ENCODE measurements at places on chromosomes 4 and X. TPM values are rescaled to one million over a fixed set of nuclear protein-coding genes. Genes with fewer than 3 reads are reported as not detected.
A peak's percentile ranks its signal among the peaks of the same experiment; 100 is the strongest.

UCP1 gene
- not detected for total RNA-seq

CTBP1 gene
- 180 TPM for total RNA-seq

RBMXL3 gene
- not detected for total RNA-seq

- no peak for DNase-seq
Measured at GRCh38 chrX:109934434-109934833, 68.5 kb upstream of the TMEM164 start.

- DNase-seq, result peak; percentile 34
Measured at GRCh38 chr4:110617646-110618580, 5.0 kb downstream of the PITX2 start.

GRCh38 chr4:111959222-111959621, 186.0 kb upstream of the FAM241A start:
- DNase-seq, result no peak

DNA sequence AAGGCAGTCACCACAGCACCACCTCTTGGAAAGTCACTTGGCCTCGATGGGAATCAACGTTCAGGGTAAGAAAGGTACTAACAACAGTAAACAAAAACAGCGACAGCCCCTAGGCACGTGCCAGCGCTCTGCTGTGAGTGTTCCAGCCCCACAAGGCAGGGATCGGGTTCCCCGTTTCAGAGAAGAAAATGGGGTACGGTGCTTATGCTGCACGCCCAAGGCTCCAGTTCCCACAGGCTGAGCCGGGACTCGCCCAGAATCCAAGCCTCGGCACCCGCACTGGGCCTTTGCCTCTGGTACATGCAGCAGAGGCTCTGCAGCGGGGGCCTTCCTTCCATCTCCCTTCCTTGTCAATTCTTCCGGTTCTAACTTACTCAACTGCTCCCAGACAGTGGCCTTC, 37.3 kb downstream of the WDR1 start:
- DNase-seq, result no peak

- DNase-seq, result no peak
Measured at GRCh38 chr4:123553733-123554637, 157.4 kb downstream of the SPRY1 start.

DNA sequence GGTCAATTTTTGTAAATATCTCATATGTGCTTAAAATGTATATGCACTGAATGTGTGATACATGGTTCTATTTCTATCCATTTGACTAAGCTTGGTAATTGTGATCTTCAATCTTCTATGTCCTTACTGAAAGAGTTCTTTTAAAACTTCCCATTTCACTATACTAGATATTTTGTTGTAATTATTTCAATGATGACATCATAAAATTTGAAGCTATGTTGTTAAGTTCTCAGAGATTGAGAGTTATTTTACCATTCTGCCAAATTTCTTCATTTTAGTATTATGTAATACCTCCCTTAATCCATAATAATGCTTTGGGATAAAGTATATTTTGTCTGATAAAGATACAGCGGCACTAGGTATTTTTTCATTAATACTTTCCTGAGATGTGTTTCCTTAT, 1307.3 kb downstream of the RPA4 start:
- DNase-seq, result no peak

DNA sequence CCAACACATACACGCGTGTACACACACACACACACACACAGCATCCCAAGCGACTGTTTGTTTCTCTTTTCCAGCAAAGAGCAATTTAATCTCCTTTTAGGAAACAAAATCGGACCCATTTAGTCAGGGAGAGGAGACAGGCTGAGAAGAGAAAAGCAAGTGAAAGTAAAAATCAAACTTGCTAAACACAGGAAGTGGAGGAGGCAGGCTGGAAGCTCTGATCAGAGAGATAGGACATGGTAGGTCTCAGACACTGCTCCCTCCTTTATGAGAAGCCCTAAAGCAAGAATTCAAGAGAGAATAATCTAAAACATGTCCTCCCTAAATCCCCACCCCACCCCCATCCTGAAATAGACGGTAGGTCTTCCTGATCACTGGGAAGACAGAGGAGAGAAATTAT, 62.3 kb downstream of the GPC3 start:
- no peak for DNase-seq

DNA sequence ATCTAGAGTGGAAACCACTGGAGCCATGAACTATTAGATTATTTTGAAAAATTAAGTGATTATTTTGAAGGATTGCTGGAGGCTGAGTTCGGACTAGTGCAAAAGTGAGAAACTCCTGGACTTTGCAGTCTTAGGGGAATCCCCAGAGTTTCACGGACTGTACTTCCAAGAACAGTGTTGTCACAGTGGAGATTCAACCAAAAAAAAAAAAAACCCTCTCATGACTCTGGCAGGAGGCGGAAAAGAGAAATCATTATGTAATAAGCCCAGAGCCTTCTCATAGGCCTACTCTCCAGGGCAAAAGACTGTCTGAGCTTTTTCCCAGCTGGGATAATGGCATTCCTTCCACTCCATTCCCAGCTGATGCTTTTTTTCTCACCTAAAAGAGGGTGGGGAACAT, 16.8 kb upstream of the C4orf51 start:
- no peak for DNase-seq

DNA sequence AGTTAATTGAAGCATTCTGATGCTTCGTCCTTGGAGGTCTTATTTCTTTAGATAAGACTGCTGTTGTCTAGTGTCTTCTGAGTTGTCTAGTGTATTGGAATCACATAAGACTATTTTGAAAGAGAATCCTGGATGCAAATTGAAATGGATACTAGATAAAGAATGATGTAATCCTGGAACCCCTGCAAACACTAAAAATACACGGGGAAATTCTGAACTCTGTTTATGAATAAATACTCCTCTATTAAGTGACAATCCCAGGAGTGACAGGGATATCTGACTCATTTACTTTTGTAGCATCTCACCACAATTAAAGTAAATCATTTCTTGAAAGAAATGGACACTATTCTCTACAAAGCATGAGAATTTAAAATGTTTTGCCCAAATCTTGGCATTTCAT, 968 bp downstream of the ASB11 start:
- no peak for DNase-seq

All from left colon (tissue), 2 donors.